ENCODE measurements at places on chromosomes 2 and 18.

- no peak for DNase-seq
These were observed 122.0 kb downstream of the COPS8 start for GRCh38 chr2:237207646-237208045.

- DNase-seq: no peak
These were observed 135.8 kb upstream of the GPC1 start for GRCh38 chr2:240299710-240300068.

- DNase-seq: no peak
These were observed 82.1 kb downstream of the CDK15 start for GRCh38 chr2:201888426-201888800.

GRCh38 chr2:120866483-120867140, 130.9 kb downstream of the GLI2 start:
- DNase-seq: no peak

- DNase-seq: peak; percentile 12
These were observed 2.4 kb downstream of the SMAD7 start for GRCh38 chr18:48948112-48949049.

DNA sequence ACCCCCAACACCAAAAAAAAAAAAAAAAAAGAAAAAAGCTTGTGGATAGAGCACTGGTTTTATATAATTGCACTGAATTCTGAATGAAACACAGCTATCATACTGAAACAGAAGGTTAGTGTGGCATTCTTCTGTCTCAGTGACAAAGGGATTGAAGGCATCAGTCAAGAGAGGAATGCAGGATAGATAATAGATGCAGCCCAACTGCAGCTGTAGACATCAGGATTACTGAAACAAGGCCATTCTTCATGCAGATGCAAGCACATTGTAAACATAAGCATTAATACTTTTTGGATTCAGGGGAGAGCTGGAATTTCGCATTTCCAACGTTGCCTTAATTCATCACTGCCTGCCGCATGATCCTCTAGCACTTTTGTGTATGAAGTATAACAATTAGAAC, 897.4 kb upstream of the KLHL29 start:
- DNase-seq: no peak

GRCh38 chr2:70730730-70731129, 37.3 kb downstream of the ADD2 start:
- DNase-seq: no peak

DNA sequence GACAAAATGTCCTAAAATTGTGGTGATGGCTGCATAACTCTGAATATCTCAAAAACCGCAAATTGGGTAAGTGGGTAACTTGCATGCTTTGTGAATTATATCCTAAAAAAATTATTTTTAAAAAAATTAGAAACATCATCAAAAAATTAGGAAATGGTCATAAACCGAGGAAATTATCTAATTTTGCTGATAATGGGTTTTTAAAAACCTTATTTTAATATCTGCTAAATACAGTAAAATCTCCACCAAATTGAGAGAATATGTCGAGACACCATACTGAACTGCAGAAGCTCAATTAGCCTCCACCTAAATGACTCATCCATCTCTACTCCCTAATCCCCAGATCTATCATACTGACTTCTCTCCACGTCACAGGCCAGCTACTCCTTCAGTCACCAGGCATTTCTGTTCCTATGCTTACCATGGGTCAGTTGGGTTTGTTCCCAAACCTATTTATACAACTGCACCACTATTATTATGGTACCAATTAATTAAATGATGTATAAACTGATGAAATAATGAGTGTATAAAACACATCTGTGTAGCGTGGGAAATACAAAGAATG, 36.1 kb downstream of the SPIRE1 start:
- no peak for DNase-seq

GRCh38 chr2:127623388-127624319, 22.3 kb upstream of the GPR17 start:
- no peak for DNase-seq

DNA sequence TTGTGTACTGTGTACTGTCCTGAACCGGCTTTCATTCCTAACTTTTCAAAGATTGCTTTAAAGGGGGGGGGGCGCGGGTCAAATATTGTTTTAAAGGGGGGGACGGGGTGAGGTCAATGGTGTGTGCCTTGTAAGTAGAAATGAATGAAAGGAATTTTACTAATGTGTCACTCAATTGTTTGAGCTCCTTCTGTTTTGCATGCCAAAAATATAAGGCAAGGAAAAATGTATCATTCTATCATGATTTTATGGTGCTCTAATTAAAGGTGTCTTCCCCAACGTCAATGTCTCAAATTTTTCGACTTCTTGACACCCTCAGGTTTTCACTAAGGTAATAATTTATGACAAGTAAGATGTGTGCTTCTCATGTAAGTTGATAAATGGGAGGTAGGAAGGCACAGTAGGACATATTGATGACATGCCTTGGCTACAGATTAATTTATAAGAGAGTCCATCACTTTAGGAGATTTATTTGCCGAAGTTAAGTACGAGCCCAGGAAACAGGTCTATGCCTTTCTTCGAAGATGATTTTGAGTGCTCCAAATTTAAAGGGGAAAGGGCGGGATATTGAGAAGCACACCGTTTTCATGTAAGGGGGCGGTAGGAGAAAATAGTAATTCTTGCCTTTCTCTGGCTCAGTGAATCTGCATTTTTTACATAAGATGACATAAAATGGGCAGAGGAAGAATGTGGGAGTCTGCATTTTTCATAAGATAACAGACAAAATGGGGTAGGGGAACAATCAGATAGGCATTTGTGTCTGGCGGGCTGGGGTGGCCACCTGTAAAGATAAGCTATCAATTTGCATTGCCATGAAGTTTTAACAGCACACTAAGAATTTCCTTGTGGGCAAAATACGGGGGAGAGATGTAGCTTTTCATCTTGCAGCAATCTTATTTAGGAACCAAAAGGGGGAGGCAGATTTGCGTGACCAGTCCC, 1.2 kb upstream of the TRAPPC8 start:
- no peak for DNase-seq

DNA sequence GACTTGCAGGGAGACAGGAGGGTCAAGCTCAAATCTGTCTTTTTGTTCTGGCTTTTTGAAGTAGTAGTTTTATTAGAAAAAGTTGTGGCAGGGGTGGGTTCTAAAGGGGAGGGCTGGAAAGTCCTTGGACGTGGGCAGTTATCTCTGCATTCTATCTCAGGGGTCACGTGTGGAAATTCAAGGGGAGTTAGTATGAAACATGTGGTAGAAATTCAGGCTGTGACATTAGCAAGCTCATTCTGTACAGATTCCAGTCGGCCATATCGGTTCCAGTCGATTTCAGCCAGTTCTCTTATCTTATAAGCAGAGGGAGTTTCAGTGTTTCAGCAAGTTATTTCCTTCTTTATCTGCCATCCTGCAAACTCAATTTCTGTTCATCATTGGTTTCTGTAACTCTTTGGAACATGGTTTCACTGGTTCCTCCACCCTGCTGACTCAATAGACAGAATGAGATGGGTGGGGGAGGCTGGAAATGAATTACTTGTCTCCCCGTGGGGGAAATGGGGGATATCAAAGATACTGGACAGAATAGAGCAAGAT, 53.0 kb downstream of the RAB27B start:
- no peak for DNase-seq

DNA sequence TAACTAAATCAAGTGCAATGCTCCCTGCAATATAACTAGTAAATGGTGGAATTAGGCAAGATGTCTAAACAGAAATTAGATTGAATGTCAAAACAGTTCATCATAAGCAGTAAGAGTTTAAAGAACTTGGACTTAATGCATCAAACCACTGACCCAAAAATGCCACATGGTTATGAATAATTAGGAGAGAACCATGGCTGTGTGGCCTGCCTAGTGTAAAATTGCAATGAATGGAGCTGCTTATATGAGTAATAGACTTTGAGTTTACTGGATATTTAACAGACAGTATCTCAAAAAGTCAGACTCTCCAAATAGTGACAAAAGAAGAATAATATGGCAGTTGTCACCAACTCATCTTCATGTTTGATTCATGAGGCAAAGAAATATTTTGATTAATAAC, 101.6 kb upstream of the COL5A2 start:
- no peak for DNase-seq

DNA sequence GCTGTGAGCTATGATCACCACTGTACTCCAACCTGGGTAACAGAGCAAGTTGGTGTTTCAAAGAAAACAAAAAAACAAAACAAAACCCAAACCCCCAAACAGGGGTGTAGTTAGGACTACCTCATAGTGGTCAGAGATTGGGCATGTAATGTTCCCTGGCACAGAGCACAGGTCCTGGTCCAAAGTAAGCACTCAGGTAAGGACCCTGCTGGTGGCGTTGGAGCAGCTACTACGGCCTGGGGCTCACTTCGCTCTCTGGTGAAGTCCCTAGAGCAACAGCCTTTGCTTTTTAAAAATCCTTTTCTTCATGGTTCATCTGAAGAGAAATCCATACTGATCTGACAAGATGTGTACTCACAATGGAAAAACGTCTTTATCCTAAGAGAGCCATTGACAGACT, 130.4 kb downstream of the ZNF236 start:
- no peak for DNase-seq

- DNase-seq: no peak
These were observed at the start of gene PARD6G for GRCh38 chr18:80247393-80247841. TSS of gene PARD6G (minus strand) at chr18:80247514. CDS start at chr18:80247348, 166 bp downstream.

DNA sequence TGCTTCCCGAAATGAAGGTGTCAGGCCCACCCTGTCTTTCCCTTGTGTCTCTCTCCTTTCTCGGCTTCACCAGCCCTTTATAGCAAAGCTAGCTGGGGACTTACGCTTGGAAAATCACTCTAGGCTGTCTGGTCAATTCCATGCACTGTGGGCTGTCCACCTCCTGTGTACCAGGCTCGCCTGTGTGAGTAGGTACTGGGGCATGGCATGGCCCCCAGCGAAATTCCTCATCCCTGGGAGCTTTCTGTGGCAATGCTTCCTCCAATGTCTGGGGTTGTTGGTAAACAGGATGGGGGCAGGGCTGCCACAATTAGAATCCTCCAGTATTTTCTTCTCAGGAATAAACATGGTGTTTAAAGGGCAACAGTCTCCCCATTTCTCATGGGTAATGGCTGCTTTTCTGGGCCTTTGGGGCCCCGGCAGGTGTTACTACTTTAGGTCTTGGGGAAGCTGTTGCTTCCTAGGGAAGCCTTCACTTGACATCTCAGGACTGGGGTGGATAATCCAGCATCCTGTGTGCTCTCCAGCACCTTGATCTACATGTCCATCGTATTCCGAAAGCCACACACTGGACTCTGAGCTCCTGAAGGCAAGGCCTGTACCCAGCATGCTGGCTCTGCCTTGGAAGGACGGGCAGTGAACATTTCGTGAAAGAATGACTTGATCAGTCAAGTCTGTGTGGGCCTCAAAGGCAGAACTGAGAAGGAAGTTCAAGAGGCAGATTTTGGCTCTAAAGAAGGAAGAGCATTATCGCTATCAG, 21.1 kb downstream of the RHOB start:
- no peak for DNase-seq

DNA sequence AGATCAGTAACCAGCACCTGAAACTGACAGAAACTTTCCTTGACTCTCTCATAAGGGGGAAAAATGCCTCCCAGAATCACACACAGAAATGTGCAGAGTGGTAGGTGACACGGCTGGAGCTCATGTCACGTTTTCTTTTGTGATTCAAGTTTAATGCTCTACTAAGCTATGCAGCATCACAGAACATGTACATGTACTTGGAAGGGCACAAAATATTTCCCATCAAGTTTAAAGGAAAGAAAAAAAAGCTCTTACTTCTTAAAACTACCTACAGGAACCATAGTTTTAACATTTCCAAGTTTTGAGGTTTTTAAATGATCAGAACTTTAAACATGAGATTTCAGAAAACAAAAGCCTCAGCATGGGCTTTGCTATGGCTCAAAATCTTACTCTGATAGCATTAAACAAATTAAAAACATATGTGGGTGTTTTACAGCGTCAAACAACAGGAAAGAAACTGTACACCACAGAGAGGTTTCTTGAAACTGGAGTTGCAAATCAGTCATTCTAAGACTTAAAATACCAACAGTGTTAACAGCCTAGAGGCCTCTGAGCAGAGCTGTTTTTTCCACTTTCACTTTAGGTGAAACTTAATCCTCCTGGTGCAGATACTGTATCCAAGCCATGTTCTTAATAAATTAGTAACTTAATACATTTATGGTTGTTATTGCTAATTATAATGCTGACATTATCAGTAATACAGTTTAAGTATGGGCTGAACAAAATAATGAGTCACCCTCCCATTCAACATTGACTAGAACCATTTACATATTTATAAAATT, 30.1 kb downstream of the MBP start:
- no peak for DNase-seq

GRCh38 chr2:121049131-121049530, 235.9 kb downstream of the TFCP2L1 start:
- DNase-seq: no peak

- no peak for DNase-seq
These were observed 439.3 kb upstream of the TRIB2 start for GRCh38 chr2:12277241-12278034.

DNA sequence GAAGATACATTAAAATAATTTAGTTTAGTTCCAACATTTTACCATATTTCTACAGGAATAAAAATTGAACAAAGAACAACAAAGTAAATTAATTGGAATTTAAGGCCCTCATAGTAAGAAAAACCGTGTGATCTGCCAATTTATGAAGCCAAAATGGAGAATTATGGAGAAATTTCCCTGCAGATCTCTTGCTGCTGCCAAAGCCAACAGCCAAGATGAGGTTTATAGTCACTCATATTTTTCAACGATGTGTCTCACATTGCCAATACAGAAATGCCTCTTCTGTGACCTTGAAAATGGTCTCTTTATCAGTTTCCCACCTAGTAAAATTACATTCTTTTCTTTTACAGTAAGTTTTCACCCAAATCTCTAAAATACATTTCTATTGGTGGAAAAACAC, 317.2 kb upstream of the FIGN start:
- DNase-seq: no peak

GRCh38 chr2:102018823-102019445, 27.2 kb downstream of the IL1R2 start:
- DNase-seq: no peak

- no peak for DNase-seq
These were observed 37.8 kb downstream of the GATA6 start for GRCh38 chr18:22207021-22207758.

GRCh38 chr2:135817466-135817865, 19.5 kb downstream of the LCT start:
- DNase-seq: no peak

DNA sequence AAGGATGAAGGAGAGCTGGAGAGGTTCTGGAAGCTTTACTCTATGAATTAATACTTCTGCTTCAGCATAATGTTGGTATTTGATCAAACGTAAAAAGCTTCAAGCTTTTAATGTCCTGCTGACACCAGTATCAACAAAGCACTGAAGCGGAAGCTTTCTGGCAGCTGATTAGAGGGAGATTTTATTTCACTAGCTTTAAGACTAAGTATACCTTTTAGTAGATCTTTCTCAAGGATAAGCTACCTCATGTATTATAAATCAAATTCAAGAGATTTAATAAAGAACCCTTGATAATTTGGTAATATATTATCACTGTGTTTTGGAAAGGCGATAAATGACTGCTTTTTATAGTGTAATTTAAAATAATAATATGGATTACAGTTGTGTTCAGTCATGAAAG, 128.0 kb upstream of the CD302 start:
- no peak for DNase-seq

GRCh38 chr2:37767046-37767445, 95.6 kb upstream of the CDC42EP3 start:
- no peak for DNase-seq

- DNase-seq: no peak
These were observed 57.0 kb upstream of the FAM237A start for GRCh38 chr2:206585335-206585734.
